T-cell (primary cell): ENCODE measurements at places on chromosomes 16 and 17.

- no peak for DNase-seq
Measured at GRCh38 chr16:30992276-30992780, 7.3 kb downstream of the HSD3B7 start.

DNA sequence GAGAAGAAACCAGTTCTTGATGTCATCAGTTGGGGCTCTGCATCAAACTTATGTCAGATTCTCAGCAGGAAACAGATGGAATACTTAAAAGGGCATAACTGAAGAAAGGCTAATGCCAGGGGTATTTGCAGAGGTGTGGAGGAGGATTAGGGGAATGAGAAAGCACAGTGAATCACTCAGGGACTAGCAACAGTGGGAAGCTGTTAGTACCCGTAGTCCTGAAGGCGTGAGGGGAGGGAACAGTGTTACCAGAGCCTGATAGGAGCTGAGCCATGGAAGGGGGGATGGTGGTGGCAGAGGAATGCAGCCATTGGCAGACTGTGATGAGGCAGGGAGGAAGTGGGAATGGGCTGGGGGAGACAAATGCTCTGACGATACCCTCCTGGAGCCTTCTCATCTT lies 162.3 kb downstream of the UTP18 start:
- DNase-seq = no peak

DNA sequence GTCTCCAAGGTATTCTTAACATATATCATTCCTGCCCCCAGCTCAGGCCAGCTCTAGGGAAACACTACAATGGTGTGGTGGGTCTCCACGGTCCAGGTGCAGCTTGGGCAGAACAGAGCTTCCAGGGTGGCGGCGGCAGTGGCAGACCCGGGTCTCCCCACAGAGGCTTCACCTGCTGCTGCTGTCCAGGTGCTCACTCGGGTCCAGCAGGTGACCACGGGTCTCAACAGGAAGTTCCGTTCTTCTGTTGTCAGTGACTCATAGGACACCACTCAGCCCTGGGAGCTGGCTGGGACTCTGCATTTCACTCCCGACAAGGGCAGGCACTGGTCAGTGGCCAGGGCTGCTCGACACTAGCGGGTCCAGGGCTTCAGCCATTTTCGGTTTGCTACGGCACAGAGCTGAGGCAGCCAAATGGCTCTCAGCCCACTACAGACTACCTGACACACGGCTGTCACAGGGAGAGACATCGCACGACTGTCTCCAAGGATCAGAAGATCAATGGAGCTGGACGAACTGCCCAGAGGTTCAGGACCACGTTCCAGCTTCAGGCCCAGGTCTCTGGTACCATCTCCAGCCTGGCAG lies 16.7 kb downstream of the MTHFSD start:
- DNase-seq = no peak

DNA sequence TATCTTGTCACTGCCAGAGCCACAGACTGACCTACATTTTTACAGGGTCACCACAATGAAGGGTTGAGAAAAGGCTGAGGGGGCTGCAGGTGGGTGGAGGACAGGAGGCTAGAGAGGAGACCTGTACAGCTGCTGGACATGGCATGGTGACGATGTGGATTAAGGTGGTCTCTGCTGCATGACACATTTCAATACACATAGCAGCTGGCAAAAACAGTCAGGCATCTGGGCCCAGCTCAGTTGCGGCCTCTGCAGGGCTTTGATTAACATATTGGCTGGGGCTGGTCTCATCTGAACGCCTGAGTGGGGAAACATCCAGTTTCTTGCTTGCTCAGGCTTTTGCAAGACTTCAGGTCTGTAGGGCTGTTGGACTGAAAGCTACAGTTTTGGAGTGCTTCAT lies 265.4 kb upstream of the FOXF1 start:
- DNase-seq = no peak

- no peak for DNase-seq
Measured at GRCh38 chr16:83054283-83054682, 427.5 kb downstream of the CDH13 start.

DNA sequence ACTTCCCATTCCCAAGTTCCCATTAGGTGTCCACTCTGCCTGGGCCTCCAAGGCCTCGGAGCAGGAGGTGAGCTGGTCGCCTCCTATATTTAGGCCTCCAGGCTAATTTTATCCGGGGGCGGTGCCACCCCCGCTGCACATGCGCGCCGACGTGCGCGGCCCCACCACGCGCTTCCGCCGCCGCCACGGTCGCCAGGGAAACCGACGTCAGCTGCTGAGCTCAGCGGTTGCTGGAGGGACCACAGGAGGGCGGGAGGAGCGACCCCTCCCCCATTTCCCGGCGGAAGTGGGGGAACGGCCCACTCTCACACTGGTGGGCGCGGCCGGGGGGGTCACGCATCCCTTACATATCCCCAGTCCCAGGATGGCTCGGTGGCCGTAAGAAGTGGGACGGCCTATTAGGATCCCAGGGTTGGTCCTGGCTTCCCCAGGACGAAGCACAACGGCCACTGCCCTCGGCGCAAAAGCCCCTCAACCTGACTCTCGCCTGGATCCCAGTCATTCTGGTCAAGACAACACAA lies 1.0 kb downstream of the PER1 start:
- peak; percentile 91 for DNase-seq

DNA sequence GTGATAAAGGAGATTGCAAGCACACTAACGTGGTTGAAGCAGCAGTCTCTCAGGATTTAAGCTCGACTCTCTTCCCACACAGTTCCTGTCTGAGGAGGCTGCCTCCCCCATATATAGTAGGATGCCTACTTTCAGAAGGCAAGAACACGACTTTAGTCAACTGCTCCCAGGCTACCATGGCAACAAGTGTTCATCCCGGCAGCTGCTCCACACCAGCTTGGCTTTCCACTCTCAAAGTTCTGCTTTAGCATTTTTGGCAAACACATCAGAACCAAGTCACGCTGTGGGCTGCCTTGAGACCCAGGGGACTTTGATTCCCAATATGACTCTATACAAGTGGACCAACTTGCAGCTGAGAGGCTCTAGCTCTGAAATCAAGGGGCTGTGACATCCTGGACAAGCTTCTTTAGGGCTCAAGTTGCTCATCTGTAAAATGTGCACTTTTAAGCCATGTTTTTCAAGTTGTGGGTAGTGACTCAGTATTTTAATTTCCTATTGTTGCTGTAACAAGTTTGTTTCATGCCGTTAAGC lies 16.5 kb downstream of the ZP2 start:
- DNase-seq = no peak

DNA sequence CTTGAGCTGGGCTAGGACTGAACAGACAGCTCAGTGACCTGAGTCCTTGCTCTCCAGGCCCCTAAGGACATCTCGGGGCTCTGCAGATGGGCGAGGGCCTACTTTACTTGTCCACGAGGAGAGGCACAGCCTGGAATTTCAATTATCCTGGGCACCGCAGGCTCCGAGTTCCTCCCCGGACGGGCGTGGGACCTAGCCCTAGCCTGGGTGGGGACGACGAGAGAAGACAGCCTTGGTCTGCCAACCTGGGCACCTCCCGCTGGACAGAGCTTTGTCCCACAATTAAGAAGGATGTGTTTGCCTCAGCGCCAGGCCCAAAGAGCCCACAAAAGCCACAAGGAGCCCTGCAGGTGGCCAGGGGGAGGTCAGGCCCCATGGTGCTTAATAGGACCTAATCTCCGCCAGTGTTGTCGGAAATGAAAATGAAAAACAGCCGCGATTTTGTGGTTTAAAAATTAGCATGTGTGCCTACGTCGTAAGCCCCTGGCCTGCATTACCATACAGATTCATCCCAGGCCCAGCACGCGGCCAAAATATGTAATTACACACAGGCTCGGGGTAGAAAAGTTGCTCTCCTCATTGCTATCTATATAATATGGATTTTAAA lies 51.4 kb upstream of the LHX1 start:
- DNase-seq = no peak

DNA sequence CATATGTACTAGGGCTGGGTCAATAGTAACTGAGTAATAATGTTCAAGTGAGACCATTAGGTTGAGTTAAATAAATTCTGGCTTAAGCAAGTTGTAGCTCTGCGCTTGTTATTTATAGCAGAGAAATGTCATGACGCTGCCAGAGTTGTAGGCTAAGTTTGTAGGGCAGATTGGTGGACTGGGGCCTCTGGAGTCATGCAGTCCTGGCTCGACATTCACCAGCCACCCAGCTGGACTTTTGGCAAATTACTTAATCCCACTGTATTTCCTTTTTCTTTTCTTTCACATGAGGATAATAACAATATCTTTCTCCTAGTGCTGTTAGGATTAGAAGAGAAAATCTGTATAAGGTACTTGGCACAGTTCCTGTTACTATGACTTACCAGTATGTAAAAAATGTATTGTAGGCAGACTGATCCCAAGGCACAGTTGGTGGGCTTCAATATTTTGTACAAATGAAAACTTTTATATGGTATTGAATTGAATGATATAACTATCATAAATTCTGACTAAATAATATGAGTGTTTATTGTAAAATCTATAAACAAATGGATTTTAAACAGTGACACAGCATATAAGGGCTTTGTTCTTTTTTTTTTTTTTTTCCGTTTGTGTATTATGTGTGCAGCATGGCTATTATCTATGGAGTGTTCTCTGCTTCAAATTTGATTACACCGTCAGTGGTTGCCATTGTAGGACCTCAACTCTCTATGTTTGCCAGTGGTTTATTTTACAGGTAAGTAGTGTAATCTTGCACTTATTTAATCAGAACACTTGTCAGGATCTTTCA lies 2.6 kb downstream of the MFSD11 start:
- no peak for DNase-seq

GRCh38 chr16:5379954-5380353 lies 282.4 kb upstream of the EEF2KMT start:
- no peak for DNase-seq
